ENCODE measurements at places on chromosomes 16 and 17.

DNA sequence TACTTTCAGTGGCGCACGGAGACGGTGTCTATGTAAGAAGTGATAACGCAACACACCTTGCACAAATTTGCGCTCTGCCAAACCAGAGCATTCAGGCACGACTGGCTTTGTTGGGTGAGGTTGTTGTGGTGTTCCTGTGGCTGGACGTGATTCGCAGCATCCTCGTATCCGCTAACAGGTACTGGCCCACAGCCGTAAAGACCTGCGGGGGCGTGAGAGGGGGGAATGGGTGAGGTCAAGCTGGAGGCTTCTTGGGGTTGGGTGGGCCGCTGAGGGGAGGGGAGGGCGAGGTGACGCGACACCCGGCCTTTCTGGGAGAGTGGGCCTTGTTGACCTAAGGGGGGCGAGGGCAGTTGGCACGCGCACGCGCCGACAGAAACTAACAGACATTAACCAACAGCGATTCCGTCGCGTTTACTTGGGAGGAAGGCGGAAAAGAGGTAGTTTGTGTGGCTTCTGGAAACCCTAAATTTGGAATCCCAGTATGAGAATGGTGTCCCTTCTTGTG is 510.9 kb downstream of the KCNJ18 start:
- no peak for DNase-seq

GRCh38 chr17:68103148-68103547 is 67.6 kb downstream of the KPNA2 start:
- DNase-seq, result no peak

GRCh38 chr16:56262148-56262547 is 70.9 kb downstream of the GNAO1 start:
- DNase-seq, result peak; percentile 9

DNA sequence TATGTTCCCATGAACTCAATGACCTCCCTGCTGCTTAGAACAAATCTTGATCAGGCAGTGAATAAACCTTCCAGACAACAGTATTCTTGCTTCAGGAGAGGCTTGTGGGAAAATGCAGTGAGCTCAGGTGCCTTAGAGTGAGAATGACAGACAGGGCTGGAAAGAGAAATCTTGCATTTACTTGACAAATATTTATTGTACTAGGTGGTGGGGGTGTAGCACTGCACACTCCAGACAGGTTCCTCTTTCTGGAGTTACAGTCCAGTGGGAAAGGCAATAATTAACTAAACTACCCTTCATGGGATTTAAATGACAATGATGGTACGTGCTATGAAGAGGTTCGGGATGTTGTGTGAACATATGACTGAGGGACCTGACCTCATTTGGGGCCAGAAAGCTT is 182.9 kb downstream of the SHISA9 start:
- no peak for DNase-seq

GRCh38 chr17:59370593-59371299 is 39.3 kb downstream of the YPEL2 start:
- no peak for DNase-seq

DNA sequence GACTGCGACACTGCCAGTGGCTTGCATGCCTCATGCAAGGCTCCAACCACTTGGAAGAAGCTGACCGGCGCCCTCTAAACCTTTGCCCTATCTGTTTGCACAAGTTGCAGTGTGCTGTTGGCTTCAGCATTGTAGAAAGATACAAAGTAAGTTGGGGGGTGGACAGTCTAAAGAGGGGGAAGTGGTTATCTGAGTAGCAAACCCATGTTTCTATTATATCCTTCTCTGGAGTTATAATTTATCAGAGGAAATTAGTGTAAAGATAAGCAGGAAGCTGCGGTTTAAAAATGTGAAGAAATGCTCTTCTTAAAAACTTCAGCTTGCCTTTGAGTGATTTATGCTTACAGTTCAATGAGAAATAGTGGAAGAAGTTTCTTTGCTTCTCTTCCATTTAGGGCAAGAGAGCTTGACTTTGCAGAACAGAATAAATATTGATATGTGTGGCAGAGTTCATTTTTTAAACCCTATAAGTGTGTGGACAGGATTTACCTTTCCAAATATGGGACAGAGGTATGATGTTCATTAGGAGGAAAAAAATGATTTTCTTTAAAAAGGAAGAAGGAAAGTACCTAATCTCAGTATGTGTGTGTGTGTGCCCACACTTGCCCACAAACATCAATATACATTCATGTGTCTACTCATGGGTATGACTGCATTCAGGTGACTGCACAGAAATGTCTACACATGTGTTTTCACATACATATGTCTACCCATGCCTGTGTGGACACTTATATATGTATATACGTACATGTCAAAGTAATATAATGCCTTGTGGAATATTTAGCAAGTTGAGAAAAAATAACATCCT is 8.1 kb downstream of the AMZ2 start:
- DNase-seq, result no peak

- DNase-seq, result no peak
These were observed 8.9 kb downstream of the EME1 start for GRCh38 chr17:50381920-50382319.

- no peak for DNase-seq
These were observed 41.2 kb downstream of the MEAK7 start for GRCh38 chr16:84463221-84463620.

GRCh38 chr16:1438229-1439057 is 5.9 kb downstream of the CCDC154 start:
- DNase-seq, result no peak

GRCh38 chr17:49941427-49941826 is 27.6 kb upstream of the DLX4 start:
- no peak for DNase-seq

DNA sequence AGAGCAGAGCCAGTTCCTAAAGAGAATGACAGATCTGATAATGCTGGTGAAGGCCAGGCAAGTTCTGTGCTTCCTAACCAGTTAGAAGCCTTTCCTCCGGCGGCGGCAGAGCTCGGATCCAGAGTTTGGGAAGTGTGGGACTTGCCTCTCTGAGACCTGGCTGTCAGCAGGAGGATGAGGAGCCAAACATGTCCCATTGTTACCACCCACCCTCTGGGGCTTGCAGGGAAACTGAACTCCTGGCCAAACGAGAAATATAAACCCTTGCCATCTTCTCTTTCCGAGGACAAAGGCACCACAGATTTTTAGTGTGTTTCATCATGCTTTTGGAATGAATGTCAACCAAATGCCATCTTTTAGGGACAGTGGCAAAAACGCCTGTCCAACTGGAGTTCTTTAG is 80.2 kb upstream of the SMURF2 start:
- DNase-seq, result no peak

DNA sequence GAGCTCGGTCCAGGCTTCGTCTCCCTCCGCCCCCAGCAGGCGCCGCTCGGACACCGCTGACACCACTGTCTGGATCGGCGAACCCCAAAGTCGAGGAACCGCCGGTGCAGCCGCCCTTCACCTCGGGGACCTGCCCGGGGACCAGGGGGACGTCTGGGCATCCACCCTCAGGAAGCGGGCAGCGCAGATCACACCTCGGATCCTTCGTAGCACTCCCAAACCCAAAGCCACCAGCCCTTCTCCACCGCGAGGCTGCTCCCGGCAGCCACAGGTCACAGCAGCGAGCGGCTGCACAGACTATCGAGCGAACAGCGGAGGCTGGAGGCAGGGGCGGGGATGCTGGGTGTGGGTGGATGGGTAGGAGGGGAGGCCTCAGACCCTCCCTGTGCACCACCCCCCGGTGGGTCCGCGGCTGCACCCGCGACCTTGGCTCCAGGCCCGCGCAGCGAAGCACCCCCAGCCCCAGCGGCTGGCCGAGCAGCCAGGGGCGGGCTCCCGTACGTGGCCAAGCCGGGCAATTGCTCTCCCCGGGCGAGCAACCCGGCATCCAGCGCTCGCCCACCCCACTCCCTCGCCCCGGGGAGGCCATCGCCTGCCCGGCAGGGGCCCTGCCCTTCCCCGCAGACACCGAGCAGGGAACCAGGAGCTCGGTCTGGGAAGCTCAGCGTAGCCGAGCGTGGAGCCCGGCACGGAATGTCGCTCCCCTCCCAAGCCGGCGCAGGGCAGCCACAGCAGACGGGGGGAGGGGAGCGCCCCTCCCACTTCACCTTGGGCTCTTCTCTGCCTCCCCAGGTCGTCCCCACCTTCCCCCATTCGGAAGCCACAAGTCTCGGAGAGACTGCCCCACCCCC is 1.0 kb downstream of the SDK2 start:
- no peak for DNase-seq

- no peak for DNase-seq
These were observed 10.3 kb upstream of the ITGAX start for GRCh38 chr16:31344712-31345111.

Measured in stimulated activated CD4-positive, alpha-beta T cell treated with anti-CD3 and anti-CD28 coated beads, Interleukin-4, amount 100 ng/mL, for 48 hours (primary cell).